ENCODE measurements at places on chromosomes 4 and X.

DNA sequence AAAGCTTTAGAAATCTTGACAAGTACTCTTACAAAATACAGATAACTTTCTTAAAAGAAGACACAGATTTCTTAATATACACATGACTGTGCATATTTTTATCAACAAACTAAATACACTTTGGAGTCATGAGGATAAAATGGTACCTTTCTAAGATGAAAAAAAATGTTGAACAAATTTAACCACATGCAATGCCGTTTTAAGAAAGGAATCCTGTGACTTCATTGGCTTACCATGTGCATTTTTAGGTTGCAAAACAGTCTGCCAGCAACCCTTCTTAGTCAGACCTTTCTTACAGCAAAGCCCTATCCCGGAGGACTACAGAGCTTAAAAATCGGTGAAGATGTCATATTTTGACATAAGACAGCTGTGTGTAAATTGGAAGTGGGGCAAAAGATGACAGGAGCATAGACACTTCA lies 51.7 kb downstream of the GASK1B start:
- no peak for DNase-seq

DNA sequence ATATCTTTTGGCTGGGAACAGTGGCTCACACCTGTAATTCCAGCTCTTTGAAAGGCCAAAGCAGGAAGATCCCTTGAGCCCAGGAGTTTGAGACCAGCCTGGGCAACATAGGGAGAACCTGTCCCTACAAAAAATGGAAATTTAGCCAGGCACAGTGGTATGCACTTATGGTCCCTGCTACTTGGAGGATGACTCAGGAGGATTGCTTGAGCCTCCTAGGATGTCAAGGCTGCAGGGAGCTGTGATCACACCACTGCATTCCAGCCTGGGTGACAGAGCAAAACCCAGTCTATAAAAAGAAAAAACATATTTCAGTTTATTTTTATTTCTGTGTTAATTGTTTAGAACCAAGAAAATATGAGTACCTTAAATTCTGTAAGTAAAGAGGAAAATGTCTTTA lies 123.7 kb downstream of the CBR4 start:
- no peak for DNase-seq

DNA sequence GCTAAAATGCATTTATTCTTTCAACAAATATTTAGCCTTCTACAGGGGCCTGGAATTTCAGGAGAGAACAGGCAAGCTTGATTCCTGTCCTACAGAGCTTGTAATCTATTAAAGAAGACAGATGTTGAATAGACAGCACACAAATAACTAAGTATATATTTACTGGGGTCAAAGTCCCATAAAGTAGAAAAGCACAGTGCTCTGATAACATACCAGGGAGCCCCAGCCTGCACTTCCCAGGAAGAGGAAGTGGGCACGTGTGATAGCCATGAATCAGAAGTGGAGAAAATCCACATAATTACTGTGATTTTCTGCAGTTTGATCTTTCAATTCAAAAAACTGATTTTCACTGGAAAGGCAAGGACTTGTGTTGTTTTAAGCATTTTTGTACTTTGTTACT lies 129.1 kb downstream of the EGF start:
- no peak for DNase-seq

DNA sequence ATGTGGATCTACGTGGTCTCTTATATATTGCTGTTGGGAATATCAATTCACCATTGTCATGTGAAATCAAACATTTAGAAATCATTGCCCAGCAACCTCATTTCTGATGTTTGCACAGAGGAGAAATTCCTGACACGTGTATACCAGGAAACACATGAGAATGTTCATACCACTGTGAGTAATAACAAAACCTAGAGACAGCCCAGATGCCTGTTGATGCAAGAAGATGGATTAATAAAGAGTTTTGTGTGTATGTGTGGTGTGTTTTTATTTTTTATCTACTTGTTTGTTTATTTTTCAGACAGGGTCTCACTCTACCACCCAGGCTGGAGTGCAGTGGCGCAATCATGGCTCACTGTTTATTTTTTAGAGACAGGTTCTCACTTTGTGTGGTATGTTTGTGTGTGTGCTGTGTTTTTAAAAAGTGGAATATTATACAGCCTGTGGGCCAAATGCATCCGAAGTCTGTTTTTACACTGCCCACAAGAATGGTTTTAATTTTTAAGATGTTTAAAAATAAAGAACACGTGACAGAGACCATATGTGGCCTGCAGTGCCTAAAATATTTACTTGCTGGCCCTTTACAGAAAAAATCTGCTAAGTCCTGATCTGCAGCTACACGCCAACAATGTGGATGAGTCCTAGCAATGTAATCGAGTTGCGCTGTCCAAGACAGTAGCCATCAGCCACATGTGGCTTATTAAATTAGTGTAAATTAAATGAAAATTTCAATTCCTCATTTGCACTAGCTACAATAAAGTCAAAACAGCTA lies 39.2 kb downstream of the TXLNG start:
- no peak for DNase-seq

DNA sequence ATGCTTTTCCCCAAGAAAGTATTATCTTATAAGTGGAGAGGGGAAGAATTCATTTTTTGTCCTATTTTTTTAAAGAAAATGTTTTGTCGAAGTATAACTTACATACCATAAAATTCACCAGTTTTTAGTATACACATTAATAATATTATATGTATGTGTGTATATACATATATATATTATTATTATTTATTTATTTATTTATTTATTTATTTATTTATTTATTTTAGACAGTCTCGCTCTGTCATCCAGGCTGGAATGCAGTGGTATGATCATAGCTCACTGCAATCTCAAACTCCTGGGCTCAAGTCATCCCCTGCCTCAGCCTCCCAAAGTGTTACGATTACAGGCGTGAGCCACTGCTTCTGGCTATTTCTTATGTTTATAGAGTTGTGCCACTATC lies 334.1 kb downstream of the ZNF674 start:
- no peak for DNase-seq

- no peak for DNase-seq
These were observed 336.4 kb upstream of the RASGEF1B start for GRCh38 chr4:81808011-81808672.

DNA sequence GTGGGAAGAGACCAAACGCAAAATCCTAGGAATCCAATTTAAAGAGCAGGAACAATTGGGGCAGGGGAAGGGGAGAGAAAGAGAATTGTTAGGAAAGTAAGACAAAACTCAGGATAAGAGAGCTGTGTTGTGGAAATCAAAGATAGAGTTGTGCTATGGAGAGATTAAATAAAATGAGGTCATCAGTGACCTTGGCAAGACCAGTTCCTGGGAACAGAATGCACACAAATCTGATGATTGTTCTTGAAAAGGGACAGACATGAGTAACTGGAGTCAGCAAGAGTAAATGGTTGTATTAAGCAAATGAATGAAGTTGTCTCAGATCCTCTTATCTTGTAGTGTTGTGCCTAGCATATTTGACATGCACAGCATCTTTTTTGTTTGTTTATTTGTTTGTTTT lies 267.4 kb downstream of the IL1RAPL1 start:
- no peak for DNase-seq

GRCh38 chr4:184403384-184403781 lies 71.0 kb downstream of the IRF2 start:
- DNase-seq = no peak

Data from CD4-positive, alpha-beta T cell (primary cell).